Activated naive CD4-positive, alpha-beta T cell treated with anti-CD3 and anti-CD28 coated beads, Interleukin-2, amount 50 U/mL, for 72 hours (primary cell): ENCODE measurements at places on chromosomes 5 and 9. TPM values are rescaled to one million over a fixed set of nuclear protein-coding genes. Genes with fewer than 3 reads are reported as not detected.

GRCh38 chr5:115097236-115097635 lies 72.5 kb downstream of the TRIM36 start:
- no peak for DNase-seq

Gene MARVELD2
- total RNA-seq = 0.23 TPM

DNA sequence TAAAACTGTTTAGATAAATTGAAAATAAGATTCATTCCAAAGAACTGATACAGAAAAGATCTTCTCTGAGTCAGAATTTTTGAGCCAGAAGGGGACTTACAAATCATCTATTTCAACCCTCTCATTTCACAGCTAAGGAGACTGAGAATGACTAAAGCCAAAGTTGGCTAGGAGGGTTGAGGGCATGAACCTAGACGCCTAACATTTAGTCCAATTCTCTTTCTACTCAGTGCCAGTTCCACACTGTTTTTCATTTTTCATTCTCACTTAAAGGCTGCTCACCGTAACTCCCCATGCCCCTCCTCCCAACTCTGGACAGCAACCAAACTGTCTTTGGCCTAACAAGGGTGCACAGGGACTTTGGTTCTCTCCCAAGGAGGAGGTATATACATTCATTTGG lies 364.0 kb downstream of the NDUFS4 start:
- DNase-seq = no peak

- DNase-seq = no peak
Observed at GRCh38 chr5:12985142-12985541, 959.3 kb downstream of the DNAH5 start.

- no peak for DNase-seq
Observed at GRCh38 chr5:102542057-102542456, 43.3 kb upstream of the SLCO6A1 start.

GRCh38 chr5:140106805-140107311 lies 7.1 kb upstream of the PURA start:
- DNase-seq = no peak
